ENCODE measurements at places on chromosomes 16 and 17.

DNA sequence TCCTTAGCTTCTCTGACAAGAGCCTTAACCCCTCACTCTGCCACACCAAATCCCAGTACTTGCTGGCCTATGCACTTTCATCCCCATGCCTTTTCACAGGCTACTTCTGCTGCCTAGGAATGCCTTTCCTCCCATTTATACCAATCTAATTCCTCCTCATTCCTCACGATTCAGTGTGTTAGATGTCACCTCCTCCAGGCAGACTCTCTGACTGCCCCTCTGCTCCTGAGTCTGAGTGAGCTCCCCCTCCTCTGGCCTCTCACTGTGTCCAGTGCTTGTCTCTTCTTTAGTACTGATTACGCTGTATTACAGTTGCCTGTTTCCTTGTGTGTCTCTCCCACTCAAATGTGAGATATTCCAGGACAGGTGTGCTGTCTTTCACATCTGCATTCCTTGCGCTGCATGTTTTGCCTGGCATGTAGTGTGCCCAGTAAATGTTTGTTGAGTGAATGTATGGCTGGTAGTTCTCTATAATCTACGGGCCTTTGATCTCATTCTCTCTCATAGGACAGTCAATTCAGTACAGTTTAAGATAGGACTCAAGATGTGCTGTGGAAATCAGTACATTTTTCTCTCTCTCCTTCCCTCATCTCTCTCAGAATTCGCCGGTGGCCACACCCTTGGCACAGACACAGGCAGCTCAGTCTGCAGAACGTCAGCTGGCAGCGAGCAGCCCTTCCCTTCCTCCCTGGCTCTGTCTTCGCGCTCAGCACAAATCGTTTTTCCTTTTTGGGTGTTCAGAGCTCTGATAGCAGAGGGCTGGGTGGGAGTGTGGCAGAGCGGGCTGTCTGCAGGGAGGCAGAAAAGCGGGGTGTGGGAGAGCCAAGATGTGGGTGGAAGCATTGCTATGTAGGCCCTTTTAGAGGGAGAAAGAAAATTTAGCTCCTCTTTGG is 18.5 kb downstream of the ARL4D start:
- no peak for DNase-seq

DNA sequence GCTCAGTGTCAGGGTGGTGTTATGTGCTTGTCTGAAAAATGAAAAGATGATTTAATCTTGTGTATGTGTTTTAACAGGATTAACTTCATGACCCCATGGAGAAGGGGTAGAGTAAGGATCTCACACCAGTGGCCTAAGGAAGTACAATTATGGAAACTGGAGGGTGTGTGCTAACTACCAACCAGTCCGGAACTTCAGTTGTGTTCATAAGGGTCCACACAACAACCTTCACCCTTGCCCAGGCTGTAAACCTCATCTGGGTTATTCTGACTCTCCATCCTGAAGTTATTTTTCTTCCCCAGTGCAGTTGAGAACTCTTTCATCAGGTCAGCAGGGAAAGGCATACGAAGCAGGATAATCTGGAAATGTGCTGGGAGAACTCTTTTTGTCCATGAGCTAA is 158.9 kb downstream of the MAP2K6 start:
- DNase-seq = no peak

DNA sequence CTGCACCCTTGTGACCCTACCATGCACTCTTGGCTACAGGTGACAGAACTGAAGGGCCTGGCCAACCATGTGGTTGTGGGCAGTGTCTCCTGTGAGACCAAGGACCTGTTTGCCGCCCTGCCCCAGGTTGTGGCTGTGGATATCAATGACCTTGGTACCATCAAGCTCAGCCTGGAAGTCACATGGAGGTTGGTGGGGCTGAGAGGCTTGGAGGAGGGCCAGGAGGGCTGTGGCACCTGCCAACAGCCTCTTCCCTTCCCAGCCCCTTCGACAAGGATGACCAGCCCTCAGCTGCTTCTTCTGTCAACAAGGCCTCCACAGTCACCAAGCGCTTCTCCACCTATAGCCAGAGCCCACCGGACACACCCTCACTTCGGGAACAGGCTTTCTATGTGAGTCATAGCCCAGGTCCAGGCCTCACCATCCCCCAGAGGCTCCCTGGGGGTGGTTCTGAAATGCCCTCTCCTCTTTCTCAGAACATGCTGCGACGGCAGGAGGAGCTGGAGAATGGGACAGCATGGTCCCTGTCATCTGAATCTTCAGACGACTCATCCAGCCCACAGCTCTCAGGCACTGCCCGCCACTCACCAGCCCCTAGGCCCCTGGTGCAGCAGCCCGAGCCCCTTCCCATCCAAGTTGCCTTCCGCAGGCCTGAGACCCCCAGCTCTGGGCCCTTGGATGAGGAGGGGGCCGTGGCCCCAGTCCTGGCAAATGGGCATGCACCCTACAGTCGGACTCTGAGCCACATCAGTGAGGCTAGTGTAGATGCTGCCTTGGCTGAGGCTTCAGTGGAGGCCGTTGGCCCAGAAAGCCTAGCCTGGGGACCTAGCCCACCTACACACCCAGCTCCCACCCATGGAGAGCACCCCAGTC is 13.0 kb downstream of the RIPOR1 start:
- no peak for DNase-seq

DNA sequence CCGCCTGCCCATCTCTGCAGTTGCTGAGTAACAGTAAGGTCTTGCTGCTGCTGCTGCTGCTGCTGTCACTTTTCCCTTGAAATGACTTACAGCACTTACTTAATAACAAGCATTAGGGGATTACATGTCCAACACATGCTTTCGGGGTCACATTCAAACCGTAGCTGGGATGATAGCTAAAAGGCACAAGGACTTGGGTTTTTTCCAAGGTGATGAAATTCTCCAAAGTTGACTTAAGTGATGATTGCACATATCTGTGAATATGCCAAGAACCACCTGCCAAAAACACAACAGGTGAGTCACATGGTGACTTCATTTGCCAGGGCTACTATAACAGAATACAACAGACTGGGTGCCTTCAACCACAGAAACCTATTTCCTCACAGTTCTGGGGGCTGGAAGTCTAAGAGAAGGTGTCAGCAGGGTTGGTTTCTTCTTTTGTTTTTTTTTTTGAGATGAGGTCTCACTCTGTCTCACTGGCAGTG is 121.9 kb upstream of the TNRC6C start:
- no peak for DNase-seq

- DNase-seq = no peak
Observed at GRCh38 chr16:57403965-57404817, at the start of gene CCL17. Gene CCL17, plus strand, starts transcription at chr16:57404767. Its CDS starts 9,166 bp downstream, at chr16:57413933.

- DNase-seq = peak; percentile 95
Observed at GRCh38 chr16:68079626-68080344, 5.4 kb upstream of the NFATC3 start.

GRCh38 chr17:1487939-1488825 is 4.3 kb downstream of the MYO1C start:
- DNase-seq = no peak

GRCh38 chr16:56683424-56684172 is 1.3 kb downstream of the MT1X start:
- DNase-seq = no peak

DNA sequence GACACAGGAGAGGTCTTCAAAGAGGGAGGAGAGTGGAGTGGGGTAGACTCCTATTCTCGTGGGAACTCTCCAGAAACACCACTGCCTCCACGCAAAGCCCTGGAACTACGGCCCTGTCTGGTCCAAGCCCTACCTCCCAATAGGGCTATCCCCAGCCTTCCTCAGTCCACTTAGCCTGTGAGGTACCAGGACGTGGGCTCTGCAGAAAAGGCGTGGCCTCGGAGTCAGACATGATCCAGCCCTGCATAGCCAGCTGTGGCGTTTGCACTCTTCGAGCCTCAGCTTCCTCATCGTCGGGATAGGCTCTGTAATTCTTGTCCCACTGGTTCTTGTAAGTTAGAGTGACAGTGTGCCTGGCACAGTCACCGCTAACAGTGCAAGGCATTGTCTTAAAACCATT is 13.8 kb downstream of the ENDOV start:
- DNase-seq = no peak

GRCh38 chr16:88781140-88782077 is 3.6 kb downstream of the PIEZO1 start:
- peak; percentile 47 for DNase-seq

DNA sequence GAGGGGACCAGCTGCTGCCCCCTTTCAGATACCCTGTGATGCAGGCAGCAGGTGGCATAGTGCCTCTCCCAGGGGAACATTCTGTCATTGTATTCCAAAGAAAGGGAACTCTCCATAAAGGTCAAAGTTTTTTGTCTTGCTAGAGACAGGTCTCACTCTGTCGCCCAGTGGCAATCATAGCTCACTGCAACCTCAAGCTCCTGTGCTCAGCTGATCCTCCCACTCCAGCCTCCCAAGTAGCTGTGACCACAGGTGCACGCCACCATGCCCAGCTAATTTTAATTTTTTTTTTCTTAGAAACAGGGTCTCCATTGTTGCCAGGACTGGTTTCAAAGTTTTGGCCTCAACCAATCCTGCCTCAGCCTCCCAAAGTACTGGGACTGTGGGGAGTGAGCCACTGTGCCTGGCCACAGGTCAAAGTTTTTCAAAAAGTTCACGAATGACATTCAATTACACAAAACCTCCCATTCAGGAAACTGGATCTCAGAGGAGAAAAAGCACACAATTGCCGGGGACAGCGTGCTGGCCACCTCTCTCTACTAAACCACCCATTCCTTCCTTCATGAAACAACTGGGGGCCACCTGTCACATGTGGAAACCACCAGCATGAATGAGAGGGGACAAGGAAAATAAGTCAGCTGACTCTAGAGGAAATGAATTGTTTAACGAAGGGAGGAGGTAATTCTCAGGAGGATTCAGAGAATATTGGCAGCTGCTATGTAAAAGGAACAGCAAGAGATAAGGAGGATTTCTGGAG is 80.0 kb downstream of the MARCHF10 start:
- no peak for DNase-seq

DNA sequence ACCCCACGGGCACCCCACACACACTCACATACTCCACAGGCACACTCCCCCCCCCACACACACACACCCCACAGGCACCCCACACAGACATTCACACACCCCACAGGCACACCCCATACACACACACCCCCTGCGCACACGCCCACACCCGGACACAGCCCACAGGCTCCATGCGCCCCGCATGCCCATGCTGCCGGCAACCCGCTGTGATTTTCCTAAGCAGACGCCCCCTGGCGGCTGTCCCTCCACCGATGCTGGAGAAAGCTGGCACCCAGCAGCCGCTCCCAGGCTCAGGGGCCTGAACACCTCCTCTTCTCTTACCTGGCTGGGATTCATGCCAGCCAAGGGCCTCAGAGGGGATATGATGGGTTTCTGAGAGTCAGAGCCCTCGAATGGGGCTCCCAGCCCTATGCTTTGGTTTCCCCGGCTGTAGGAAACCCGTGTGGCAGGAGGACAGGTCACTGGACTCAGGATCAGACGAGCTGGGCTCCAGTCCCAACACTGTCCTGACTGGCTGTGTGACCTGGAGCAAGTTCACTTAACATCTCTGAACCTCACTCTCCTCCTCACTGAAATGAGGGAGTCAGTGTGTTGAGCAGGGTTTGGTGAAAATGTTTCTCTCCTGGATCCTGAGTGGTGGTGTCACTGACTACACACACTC is 19.6 kb upstream of the TNFRSF13B start:
- peak; percentile 20 for DNase-seq

GRCh38 chr16:84196727-84197394 is 5.9 kb downstream of the ADAD2 start:
- DNase-seq = no peak

DNA sequence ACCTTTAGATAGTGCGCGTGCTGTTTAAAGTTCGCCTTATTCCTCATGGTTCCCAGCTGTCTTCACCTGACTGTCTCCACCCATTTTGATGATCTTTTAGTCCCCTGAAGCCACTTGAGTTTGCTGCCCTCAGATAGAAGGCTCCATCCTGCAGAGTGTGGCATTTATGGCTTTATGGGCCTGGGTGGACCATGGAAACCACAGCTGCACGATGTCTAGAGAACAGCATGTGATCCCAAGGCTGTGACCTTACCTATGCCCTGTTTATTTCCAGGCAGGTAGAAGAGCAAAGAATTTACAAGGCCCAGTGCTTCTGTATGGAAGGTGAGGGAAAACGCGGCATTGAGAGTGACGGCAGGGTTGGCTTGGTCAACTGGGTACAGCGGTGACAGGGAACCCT is 356.9 kb downstream of the SLC39A11 start:
- DNase-seq = no peak

DNA sequence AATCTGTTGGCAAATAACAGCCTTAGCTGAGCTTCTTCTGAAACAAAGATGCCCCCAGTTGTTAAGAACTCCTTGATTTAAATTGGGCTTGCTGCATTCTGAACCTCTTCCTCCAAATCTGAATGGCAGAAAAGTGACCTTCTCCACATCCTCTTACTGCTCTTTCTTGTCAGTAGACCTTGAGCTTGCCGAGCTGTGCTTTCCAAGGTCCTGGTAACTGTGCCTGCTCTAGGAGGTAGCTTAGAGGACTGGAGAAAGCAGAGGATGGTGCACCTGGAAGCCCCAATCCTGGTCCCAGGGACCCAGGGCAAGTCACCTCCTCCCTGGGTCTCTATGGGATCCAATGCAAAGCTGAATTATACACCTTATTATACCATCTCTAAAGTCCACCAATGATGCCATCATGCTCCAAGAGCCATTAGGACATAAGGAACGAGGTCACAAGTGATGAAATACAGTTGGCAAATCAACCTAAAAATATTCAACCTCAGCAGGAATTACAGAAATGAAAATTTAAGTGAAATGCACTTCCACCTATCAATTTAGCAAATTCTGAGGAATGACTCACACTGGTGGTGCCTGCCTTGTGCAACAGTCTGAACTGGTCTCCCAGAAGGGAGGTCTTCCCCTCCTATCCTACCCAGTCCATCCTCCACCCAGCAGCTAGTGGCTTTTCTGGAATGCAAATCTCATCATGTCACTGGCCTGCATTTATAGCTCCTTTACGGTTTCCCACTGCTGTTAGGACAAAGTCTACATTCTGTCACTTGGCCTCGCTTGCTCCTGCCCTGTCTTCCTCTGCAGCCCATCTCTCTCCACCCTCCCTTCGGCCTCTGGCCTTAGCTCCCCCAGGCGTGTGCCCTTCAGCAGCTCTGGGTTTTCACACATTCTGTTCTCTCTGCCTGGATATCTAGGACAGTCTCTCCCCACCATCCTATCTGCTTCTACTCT is 36.6 kb downstream of the TOM1L2 start:
- DNase-seq = peak; percentile 20

- DNase-seq = no peak
Observed at GRCh38 chr16:89687092-89687940, 827 bp downstream of the CDK10 start.

DNA sequence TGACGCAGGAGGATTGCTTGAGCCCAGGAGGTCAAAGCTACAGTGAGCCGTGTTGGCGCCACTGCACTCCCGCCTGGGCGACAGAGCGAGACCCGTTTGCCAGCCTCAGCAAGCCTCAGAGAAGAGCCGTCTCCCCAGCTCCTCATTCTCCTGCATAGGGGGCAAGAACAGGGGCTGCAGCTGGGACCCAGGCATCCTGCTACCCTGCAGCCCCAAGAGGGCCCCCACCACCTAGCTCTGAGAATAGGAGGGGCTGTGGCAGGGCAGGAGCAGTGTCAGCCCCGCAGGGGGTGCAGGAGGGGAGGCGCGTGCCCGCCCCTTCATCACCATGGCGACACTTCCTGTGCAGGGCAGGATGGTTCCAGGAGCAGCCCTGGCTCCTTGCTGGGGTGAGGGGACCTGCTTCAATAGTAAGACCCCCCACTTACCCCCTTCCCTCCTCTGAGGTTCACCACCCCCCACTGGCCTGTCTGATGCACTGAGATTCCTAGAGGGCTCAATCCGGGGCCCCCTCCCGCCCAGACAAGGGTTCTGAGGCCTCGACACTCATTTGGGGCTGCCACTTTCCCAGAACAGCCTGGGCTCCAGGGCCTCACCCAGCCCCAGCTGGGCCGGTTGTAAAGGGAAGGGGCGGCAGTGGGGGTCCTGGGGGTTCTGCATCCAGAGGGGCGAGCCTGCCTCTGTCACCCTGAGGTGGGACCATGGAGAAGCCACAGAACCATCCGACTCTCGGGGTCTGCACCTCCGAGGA is 20.2 kb downstream of the VASN start:
- DNase-seq = no peak

All from AML-193 (cell line).